T-helper 2 cell treated with Interferon-gamma antibody and Interleukin-4, amounts not matched to agents 5 μg/mL and 100 μg/mL, for 36 hours (primary cell): ENCODE measurements at places on chromosomes 16 and 17.

DNA sequence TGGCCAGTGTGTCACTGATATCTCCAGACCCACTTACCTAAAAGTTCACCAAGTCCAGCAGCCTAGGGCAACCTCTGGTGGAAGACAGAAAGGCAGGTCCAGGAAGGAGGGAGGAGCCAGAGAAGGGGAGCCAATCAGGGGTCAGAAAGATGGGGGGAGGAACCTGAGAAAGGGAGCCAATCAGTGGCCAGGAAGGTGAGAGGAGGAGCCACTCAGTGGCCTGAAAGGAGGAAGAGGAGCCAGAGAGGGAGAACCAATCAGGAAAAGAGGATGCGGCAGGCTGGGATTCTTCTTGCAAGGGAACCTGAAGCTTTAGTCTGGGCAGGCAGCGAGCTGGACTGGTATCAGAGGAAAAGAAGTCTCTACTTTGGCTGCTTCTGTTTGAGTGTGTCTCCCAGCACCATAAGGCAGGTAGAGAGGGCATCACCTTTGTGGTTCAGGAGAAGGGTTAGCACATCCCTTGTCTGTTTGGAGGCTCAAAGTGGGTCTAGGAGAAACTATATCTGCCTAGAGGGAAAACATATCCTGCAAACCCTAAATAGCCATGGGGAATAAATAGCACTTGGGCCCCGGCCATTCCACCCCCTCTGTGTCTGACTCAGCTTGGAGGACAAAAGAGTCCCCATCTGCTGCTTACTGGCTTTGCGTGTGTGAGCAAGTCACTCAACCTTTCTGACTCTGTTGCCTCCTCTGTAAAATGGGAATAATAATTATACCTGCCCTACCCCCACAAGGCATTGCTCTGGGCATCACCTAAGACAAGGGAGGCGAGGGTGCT is 43.4 kb upstream of the CRHR1 start:
- H3K4me3 ChIP-seq = no peak overlapping the region
- no peaks in the 10 kb centered on the region for H3K36me3 ChIP-seq
- peaks cover 3% of the 10 kb centered on the region for H3K4me1 ChIP-seq
- no peak overlapping the region for H3K27ac ChIP-seq

GRCh38 chr17:63840591-63841349 is 1.7 kb downstream of the SMARCD2 start:
- H3K4me3 ChIP-seq = peak overlapping the region; percentile 98
- DNase-seq = no peak
- no peaks in the 10 kb centered on the region for H3K27me3 ChIP-seq
- H3K4me1 ChIP-seq = peaks cover 34% of the 10 kb centered on the region

DNA sequence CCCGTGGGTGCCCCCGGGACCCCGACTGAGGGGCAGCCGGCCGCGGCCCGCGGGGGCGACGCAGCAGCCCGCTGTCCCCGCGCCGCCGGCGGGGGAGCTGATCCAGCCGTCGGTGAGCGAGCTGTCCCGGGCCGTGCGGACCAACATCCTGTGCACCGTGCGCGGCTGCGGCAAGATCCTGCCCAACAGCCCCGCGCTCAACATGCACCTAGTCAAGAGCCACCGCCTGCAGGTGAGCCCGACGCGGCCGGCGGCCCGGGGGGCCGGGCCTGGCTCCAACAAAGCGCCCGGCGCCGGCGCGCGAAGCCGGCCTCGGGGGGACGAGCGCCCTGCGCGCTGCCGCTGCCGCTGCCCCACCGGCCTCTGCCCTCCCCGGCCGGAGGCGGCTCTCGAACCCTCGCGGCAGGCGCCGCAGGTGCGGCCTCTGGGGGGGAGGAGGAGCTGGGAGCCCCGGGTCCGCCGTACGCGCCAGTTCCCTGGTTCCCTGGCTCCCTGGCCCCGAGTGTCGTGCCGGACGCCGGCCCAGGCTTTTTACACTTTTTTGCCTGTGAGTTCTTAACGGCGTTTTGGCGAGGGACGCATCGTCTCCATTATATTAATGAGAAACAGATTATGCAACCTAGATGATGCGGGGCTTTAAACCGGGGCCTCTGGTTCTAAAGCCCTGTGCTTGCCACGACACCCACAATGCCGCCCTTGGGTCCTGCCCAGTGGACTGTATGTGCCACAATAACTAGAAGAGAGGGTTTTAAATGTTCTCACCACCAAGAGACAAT is 521 bp downstream of the ATMIN start:
- peak overlapping the region; percentile 47 for H3K27ac ChIP-seq
- no peaks in the 10 kb centered on the region for H3K27me3 ChIP-seq
- peak overlapping the region; percentile 88 for H3K4me3 ChIP-seq
- H3K36me3 ChIP-seq = peaks cover 32% of the 10 kb centered on the region
- DNase-seq = peak; percentile 12
- peaks cover 16% of the 10 kb centered on the region for H3K4me1 ChIP-seq

GRCh38 chr17:76720211-76720610 is 6.2 kb downstream of the JMJD6 start:
- no peak overlapping the region for H3K4me3 ChIP-seq
- DNase-seq = no peak
- no peak overlapping the region for H3K27ac ChIP-seq
- H3K27me3 ChIP-seq = no peaks in the 10 kb centered on the region
- H3K36me3 ChIP-seq = peaks cover 71% of the 10 kb centered on the region

GRCh38 chr17:29867643-29868181 is 62.3 kb downstream of the SSH2 start:
- no peak overlapping the region for H3K4me3 ChIP-seq
- peaks cover 4% of the 10 kb centered on the region for H3K4me1 ChIP-seq
- H3K36me3 ChIP-seq = no peaks in the 10 kb centered on the region
- DNase-seq = no peak
- H3K27ac ChIP-seq = no peak overlapping the region

DNA sequence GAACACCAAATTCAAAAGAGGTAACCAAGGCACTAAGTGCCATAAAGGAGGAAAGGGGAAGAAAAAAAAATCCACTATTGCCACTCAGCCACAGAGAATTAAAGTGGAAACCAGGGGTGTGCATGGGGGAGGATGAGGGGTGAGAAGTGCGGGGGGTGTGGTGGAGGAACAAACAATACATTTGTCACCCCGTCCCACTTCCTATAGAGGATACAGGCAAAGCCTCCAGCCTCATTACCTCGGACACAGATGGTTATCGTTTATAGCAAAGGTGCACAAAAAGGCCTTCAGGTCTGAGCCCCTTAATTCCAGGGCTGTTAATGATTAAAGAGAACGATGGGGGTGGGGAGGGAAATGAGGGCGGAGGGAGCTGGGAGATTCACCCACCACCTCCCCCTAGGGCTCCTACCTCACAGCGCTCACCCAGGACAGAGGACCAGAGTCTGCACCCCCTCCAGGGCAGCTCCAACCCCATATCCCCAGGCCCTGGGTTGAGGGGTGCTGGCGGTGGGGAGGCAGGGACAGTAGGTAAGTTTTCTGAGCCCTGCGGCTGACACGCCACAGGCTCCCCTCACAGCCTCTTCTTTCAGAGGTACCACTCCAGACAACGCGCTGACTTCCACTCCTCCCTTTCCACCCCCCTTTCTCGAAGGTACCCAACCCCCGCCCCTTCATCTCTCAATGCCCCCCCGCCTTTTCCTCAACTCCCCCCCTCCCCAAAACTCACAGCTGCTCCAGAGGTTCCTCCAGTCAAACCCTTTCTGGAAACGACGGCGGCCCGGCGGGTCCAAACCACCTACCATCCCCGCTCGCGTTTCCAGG is 470 bp downstream of the DCUN1D3 start:
- peak overlapping the region; percentile 99 for H3K4me3 ChIP-seq
- peak; percentile 23 for DNase-seq
- H3K27ac ChIP-seq = peak overlapping the region; percentile 100
- H3K36me3 ChIP-seq = peaks cover 36% of the 10 kb centered on the region
- H3K27me3 ChIP-seq = no peaks in the 10 kb centered on the region

DNA sequence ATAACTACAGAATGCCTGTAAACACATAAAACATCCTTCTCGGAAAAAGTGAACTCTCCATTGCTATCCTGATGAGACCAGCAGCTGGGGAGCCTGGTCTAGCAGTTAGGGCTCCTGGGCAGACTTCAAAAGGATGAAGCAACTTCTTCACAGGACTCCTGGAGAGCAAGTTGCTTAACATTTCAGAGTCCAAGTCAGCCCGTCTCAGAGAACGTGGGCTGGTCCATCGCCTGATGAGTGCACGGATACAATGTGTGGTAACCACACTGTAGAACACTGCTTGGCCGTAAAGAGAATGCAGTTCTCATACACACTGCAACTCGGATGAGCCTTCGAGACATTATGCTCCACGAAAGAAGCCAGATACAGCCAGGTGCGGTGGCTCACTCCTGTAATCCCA is 52.7 kb downstream of the TMEM235 start:
- H3K4me1 ChIP-seq = no peaks in the 10 kb centered on the region
- no peak overlapping the region for H3K4me3 ChIP-seq
- no peaks in the 10 kb centered on the region for H3K36me3 ChIP-seq
- no peak for DNase-seq
- no peak overlapping the region for H3K27ac ChIP-seq

- no peaks in the 10 kb centered on the region for H3K36me3 ChIP-seq
- no peak for DNase-seq
- peaks cover 3% of the 10 kb centered on the region for H3K4me1 ChIP-seq
- H3K27ac ChIP-seq = no peak overlapping the region
These were observed 56.3 kb downstream of the ARHGAP27 start for GRCh38 chr17:45376171-45377005.

- no peak overlapping the region for H3K27ac ChIP-seq
- no peaks in the 10 kb centered on the region for H3K36me3 ChIP-seq
- DNase-seq = no peak
- H3K27me3 ChIP-seq = no peaks in the 10 kb centered on the region
- peaks cover 2% of the 10 kb centered on the region for H3K4me1 ChIP-seq
- H3K4me3 ChIP-seq = no peak overlapping the region
These were observed 6.2 kb downstream of the SLC12A3 start for GRCh38 chr16:56871172-56871593.

DNA sequence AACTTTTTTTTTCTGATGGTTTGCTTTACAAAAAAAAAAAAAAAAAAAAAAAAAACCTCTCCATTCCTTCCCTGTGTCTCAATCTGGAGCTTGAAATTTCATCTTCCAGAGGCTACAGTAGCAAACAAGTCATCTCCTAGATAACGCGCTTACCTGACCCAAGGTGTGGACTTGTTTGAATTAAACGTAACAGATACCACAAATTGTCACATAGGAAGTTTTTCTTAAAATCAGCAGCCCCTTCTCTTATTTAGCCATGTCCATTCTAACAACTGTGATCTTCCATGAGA is 2.0 kb downstream of the STAT5B start:
- H3K27ac ChIP-seq = peak overlapping the region; percentile 92
- no peak for DNase-seq
- peak overlapping the region; percentile 97 for H3K4me3 ChIP-seq
- peaks cover 52% of the 10 kb centered on the region for H3K4me1 ChIP-seq
- peaks cover 18% of the 10 kb centered on the region for H3K36me3 ChIP-seq

- no peak overlapping the region for H3K27ac ChIP-seq
- no peak for DNase-seq
- no peak overlapping the region for H3K4me3 ChIP-seq
- H3K4me1 ChIP-seq = no peaks in the 10 kb centered on the region
These were observed 6.0 kb downstream of the SLFN14 start for GRCh38 chr17:35554668-35555067.

DNA sequence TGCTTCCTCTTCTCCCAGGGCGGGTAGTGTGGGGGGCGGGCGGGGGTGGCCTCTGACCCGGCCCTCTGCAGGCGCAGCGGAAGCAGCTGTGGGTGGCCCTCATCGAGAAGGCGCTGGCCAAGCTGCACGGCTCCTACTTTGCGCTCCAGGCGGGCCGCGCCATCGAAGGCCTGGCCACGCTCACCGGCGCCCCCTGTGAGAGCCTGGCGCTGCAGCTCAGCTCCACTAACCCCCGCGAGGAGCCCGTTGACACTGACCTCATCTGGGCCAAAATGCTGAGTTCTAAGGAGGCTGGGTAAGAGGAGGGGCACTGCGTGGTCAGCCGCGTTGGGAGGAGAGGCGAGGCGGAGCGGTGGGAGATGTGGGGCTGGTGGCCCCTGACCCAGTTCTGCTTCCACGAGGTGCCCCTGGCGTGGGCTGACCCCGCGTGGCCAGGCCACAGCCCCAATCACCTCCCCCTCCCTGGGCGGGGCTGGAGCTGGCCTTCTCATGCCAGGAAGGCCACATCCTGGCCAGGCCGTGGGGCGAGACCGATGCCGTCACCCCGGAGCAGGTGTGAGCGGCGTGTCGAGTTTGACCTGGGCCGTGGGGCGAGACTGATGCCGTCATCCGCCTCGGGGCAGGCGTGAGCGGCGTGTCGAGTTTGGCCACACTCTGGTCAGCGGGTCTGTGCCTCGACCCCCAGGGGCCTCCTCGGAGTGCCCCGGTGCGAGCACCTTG is 10.5 kb upstream of the PRR35 start:
- H3K4me1 ChIP-seq = no peaks in the 10 kb centered on the region
- no peak overlapping the region for H3K27ac ChIP-seq
- H3K27me3 ChIP-seq = no peaks in the 10 kb centered on the region
- H3K36me3 ChIP-seq = peaks cover 5% of the 10 kb centered on the region

DNA sequence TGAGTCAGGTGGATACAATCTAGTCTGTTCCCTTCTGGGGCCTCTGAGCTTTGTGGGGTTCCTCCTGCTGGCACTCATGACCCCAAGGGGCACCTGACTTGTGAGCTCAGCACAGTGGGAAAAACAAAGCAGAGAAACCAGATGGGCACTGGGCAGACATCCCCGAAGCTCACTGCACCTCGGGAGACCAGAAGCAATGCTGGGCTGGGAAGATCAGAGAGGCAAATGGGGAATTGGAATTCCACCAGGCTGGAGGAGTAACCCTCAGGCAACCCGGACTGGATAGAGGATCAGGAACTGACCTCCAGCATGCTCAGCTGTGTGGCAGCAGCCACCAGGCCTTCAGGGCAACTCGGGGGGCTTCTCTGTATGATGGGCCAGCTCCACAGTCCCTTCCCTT is 50.3 kb downstream of the ABCC12 start:
- H3K4me3 ChIP-seq = no peak overlapping the region
- no peaks in the 10 kb centered on the region for H3K4me1 ChIP-seq
- no peak overlapping the region for H3K27ac ChIP-seq
- DNase-seq = no peak
- no peaks in the 10 kb centered on the region for H3K36me3 ChIP-seq

- peaks cover 9% of the 10 kb centered on the region for H3K4me1 ChIP-seq
- H3K36me3 ChIP-seq = no peaks in the 10 kb centered on the region
- H3K27ac ChIP-seq = no peak overlapping the region
- peaks cover 10% of the 10 kb centered on the region for H3K27me3 ChIP-seq
- no peak overlapping the region for H3K4me3 ChIP-seq
These were observed 34.4 kb downstream of the LYRM9 start for GRCh38 chr17:27858621-27859305.

GRCh38 chr17:9521062-9521461 is 54.6 kb downstream of the STX8 start:
- peaks cover 7% of the 10 kb centered on the region for H3K4me1 ChIP-seq
- no peak overlapping the region for H3K27ac ChIP-seq
- H3K27me3 ChIP-seq = no peaks in the 10 kb centered on the region
- H3K4me3 ChIP-seq = no peak overlapping the region
- DNase-seq = no peak
